HS-5 (cell line): ENCODE measurements at places on chromosomes 5 and 9.

DNA sequence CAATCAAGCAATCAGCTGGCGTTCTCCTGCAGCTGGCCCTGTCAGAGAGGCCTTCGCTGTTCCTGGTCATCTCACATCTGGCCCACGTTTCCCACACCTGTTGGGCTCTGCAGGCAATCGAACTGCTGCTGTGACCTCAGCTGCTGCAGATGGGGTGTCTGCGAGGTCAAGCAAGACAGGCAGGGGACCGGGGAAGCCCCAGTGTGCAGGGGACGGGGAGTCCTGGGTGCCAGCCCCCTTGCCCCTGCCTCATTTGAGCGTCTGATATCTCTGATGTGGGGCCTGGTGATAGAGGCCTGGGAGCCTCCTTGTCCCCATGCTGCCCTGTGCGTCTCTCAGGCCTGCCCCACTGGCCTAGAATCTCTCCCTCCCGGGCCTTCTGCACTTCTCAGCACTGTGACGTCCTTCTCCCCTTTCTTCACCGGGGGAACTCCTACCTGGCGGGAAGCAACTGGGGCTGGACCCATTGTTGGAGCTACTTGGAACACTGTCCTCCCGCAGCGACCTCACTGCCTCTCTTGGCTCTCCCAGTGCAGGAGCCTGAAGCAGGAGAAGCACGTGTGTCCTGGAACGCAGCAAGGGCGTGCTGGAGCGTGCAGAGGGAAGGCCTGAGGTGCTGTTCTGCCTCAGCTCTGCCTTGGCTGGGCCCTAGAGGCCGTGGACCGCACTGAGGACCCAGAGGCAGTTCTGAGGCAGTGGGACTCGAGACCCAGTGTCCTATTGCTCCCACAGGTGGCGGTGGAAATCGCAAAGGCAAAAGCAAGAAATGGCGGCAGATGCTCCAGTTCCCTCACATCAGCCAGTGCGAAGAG is 3.9 kb downstream of the GRK6 start:
- no peak for DNase-seq

DNA sequence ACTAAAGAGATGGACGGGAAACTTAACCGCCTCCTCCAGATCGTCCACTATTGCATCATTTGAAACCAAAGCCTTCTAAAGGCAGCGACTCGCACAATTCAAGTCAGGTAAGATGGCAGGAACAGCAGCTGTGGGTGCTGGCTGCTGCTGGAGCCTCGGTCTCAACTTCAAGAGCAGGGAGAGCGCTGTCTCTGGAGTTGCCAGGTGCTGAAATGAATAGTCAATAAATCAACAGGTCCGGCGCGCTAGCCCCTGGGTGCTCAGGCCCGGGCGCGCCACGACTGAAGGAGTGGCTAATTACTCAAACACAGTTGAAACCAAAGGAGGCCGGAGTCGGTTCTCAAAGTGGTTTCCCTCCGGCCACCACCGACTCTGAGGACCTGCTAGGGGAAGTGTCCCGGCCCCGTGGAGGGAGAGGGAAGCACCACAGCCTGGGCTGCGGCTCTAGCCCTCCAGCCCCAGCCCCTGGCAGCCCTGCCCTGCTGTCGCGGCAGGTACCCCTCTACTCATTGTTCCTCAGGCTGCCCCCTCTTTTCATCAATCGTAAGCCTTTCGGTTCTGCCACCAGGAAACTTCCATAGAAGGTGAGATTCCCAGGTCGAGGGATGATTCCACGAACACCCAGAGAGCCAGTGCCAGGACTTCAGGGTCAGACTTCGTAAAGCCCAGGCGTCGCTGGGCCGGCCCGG is 804 bp downstream of the TTC39B start:
- no peak for DNase-seq

- no peak for DNase-seq
These were observed 262.8 kb downstream of the CDH10 start for GRCh38 chr5:24381861-24382489.

DNA sequence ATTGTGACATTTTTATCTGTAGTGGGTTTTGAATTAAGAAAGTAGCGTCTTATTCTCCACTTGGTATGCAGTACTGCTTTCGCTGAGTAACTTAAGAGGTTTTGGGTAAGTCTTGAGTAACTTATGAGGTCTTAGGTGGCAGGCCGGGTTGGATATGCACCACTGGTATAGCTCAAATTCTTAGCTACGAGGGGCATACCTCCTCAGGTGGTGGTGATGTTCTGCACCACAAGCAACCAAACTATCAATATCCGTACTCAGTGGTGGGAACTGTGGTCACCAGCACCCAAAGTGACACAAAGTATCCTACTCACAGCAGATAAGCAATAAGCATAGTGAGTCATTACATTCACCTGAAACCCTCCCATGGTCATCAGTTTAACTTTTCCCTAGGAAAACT is 13.7 kb downstream of the SMC2 start:
- no peak for DNase-seq

DNA sequence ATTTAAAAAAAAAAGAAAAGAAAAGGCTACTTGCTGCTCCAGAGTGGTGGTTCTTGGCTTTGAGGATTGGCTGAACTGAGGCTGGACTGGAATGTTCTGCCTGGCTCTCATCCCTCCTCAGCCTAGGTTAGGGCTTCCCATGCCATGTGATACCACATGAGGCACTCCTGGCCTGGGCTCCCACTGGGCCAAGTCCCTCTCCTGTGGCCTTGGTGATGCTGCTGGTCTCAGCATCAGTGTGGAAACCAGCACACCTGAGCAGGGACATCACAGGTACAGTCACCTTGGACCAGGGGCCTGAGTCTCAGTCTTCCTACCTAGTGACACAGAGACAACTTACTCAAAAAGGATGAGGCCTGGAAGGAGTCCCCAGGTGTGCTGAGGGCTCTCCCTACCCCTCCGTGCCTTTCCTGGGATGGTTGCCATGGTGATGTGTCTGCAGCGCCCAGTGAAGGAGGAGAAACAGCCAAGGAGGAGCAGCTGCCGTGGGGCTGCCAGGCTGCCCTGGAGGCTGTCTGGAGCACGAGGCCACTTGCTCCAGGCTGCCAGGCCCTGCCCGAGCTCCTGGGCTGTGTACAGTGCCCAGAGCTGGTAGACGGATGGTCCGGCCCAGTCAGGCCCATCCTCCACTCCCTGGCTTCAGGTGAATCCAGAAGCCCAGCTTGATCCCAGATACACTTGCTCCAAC is 71.0 kb downstream of the WNK2 start:
- no peak for DNase-seq

GRCh38 chr5:21931116-21931515 is 922.0 kb downstream of the CDH12 start:
- DNase-seq = no peak

GRCh38 chr5:103355579-103355978 is 97.0 kb downstream of the MACIR start:
- no peak for DNase-seq

DNA sequence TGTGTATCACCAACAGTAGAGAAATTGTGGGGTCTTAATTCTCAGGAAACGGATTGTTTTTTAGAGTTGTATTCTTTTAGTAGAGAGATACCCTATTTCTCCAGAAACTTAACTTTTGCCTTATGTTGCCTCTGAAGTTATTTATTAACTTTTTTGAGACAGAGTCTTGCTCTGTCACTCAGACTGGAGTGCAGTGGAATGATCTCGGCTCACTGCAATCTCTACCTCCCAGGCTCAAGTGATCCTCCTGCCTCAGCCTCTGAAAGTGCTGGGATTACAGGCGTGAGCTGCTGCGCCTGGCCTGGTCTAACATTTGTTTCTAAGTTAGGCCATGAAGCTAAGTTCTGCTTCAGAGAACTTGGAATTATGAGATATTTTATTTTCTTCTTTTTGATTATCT is 75.0 kb downstream of the CFAP95 start:
- no peak for DNase-seq

DNA sequence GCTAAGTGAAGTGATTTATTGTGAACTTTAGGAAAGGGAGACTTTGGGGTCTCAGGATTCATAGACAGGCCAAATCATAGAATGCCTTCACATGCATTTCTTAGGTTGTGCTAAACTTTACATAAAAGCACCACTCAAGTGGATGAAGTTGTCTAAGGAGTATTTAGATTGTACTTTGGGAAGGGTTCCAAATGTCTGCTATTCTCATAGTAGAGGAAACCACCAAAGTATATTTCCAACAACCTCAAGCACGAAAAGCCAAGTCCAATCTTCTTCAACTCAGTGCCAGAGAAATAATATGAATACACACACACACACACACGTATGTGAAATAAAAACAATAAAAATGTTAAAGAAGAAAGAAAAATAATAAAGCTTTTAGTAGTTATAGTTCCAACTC is 41.8 kb downstream of the ENC1 start:
- DNase-seq = no peak

DNA sequence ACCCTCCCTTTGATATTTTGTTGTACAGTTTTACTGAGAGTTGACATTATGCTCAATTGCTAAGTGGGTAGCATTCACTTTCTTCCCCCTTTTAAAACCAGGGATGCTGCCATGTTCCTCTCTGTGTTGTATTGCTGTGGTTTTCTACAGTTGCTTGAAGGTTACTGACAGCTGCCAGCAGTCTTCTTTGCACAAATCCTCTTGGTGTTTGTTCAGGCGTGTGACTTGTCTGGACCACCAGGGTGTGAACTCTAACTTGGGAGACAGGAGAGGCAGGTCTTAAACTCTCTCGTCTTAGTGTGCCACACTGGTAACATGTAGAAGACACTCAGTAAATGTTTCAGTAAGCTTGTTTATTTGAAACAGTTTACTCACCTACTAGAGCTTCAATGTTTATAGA is 25.1 kb downstream of the SLC44A1 start:
- no peak for DNase-seq

DNA sequence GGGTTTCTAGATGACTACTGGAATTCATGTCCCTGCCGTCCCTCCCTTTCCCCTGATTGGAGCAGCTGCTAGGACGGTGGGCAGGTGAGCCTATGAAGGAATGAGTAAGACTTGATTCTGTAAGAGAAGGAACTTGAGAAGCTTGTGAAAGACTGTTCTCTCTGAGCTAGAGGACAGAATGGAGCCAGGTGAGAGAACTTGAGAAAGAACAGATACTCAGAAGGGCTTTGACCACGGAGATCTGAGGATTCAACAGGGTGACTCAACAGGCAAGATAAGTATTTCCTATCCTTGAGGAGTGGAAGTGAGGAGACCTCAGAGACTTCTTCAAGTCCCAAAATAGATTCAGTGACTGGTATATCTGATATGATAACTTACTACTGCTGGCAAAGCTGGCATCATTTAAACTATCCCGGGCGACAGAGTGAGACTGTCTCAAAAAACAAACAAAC is 41.9 kb downstream of the HSDL2 start:
- no peak for DNase-seq

GRCh38 chr5:132480042-132480441 is 10.5 kb downstream of the IRF1 start:
- no peak for DNase-seq

GRCh38 chr9:120474591-120475243 is 105.2 kb downstream of the CDK5RAP2 start:
- DNase-seq = no peak

DNA sequence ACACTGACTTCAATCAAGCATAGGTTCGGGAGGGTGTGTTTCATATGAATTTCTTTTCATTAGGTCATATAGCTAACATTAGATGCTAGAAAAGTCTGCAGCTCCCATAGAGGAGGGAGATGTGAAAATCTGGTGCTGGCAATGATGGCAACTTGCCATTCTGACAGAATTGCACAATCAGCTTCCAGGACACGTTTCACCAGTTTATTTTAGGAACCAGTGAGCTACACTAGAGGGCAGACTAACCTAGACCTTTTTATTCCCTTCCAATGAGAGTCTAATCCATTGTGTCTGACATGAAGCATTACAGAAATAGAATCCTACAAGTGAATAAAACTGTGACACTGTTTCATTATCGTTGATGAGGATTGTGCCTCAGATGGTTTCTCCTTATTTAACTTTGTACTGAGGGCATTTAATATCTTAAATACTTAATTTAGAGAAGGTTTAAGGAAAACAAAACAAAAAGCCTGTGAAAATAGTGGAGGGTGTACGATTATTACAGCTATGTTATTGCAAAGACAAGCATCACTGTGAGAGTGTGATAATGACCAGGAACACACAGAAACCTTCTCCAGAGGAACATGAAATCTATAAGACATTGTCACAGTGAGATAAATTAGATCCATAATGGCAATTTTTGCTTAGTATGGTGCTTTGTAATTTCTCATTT is 363.3 kb upstream of the RPS23 start:
- peak; percentile 51 for DNase-seq

- DNase-seq = no peak
These were observed 166.4 kb upstream of the SPRY4 start for GRCh38 chr5:142491270-142491669.

DNA sequence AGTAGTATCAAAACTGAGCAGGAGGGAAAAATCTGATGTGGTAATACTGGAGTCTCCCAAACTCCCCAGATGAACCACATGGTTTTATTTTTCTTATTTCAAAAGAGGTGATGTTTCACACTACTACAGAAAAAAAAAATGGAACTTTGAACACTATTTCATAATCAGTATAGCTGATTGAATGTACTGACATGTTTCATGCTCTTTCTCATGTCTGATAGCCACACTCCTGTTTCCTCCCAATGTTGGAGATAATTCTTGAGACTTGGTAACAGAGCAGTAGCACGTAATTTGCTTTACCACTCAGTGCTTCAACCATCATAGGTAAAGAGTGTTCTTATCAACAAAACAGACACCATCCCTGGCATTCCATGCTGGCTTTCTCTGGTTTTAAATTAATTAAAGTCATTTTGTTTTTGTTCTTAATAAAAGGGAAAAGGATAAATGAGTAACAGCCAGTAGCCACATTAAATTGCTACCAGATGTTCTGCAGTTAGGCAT is 85.2 kb downstream of the MUSK start:
- peak; percentile 77 for DNase-seq

DNA sequence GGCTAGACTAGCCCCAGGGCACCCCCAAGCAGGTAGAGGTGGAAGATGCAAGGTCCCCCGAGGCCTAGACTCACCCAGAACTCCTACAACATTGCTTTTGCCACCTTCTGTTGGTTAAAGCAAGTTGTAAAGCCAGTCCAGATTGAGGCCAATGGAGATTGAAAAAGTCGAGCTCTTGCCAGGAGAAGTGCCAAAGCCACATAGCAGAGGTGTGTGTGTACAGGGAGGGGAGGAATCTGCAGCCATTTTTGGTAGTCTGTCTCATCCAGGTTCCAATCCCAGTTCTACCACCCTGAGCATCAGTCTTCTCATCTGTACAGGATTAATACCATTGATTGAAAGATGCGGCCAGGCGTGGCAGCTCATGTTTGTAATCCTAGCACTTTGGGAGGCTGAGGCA is 12.3 kb upstream of the URM1 start:
- no peak for DNase-seq
